ENCODE measurements at places on chromosomes 7 and 10.

GRCh38 chr7:1700536-1701333, 30.7 kb downstream of the ELFN1 start:
- no peak for DNase-seq

DNA sequence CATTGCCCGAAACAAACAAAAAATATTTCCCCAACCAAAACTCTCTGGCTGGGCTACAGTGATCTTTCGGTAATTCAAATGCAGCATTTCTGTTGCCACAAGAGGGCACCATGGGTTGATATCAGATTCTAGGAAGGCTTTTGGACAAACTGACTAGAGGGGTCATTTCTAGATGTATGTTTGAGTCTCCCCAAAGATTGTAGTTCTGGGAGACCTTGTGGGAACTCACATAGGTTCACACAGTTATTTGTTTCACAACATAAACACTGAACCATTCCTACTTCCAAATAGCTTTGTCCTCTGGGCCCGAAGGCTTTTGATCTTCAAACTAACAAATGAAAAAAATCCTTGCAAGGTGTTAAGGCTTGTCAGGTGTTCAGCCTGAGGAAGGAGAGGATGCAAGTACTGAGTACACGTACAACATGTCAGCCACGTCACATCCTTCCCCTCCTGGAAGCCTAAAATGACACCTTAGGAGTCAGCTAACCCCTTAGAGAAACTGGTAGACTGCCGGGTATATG, 37.0 kb upstream of the IL15RA start:
- DNase-seq: peak; percentile 55

GRCh38 chr7:24381894-24382505, 98.0 kb downstream of the NPY start:
- DNase-seq: no peak

DNA sequence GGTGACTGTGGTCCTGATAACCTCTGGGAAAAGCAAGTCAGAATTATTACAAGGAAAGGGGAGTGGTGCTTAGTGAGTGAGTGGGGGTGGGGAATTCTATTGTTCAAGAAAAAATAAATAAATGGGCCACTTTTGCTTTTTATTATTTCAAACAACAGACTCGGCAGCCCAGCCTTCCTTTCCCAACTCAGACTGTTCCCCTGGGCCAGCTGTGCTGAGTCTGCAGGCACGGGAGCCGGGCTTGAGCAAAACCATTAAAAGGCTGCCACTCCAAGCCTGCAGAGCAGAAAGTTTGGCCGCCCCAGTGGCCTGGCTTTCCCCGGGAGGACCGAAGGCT, 90.0 kb downstream of the PLXNA4 start:
- no peak for DNase-seq

- no peak for DNase-seq
Observed at GRCh38 chr7:17371671-17372524, 73.4 kb downstream of the AHR start.

DNA sequence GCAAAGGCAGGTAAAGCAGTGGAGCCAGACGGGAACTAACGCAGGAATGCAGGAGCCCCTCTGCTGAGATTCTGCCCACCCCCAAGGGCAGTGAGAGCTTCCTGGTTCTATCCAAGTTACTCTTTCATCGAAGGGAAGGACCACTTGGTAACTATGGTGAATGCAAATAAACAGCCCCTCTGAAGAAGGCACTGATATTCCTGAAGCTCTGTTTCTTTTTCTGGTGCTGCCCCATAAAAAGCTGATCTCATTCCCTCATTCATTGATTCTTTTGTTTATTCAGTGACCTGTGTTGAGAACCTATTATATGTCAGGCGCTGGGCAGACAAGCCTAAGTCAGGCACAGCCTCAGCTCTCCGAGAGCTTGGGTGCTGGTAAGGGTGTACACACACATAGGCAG, 217.3 kb downstream of the SNX10 start:
- DNase-seq: no peak

DNA sequence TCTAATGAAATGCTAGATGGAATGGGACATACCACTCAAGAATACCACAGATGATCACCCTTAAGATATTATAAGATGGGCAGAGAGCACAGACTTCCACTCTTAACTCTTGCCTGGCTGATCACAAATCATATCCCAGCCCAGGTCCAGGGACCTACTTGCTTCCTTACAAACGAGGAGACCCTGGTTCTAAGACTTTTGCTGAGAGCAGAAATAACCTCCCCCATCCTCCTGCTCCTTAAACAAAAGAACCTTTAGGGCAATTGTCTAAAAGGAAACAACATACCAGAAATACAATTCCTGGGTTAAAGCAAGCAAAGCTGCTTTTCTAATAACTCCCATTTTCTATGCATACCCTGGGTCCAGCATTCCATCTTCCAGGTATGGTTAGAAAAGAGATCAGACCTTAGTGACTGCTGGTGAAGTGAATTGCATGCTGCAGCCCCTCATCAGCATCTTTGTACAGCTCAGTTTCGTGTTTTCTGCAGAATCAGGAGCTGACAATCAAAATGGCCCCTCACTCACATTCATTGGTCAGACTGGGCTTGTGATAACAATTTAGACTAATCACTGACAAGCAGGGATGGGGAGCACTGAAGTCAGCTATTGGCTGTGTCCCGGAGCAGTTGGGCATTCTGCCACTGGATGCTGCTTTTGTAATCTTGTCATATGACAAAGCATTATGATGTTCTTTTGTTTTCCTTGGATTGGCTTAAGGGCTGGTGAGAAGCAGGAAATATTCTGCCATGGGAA, 14.6 kb downstream of the IFIT3 start:
- DNase-seq: no peak

Data from central memory CD8-positive, alpha-beta T cell (primary cell).